ENCODE measurements at places on chromosomes 1 and 21.

DNA sequence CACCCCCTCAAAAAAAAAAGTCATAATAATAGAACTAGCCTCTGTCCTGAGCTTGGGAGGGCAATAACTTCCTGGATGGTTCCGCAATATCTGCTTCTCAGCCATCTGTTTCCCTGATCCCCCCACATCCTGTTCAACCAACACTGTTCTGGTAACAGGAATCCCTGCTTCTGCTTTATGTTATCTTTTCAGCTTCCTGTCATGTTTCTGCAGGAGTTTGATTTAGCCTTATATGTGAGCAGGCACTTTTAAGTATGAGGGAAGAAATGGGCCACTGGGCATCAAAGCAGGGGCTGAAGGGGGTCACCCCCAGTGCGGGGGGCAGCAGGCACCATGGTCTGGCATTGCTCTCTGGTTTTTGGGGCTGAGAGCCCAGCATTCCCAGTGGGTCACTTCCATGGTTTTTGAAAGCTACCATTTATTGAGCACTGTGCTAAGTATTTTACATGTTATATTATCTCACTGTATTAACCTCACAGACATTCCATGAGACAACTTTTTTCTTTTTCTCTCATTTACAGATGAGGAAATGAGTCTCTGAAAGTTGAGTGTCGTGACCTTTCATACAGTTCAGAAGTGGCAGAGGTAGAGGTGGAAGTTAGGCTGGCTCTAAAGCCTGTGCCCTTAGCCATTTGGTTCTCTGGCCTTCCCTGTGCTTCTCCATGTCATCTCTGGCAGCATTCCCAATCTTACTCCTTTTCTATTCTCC is 61.9 kb downstream of the DNTTIP2 start:
- DNase-seq: no peak

DNA sequence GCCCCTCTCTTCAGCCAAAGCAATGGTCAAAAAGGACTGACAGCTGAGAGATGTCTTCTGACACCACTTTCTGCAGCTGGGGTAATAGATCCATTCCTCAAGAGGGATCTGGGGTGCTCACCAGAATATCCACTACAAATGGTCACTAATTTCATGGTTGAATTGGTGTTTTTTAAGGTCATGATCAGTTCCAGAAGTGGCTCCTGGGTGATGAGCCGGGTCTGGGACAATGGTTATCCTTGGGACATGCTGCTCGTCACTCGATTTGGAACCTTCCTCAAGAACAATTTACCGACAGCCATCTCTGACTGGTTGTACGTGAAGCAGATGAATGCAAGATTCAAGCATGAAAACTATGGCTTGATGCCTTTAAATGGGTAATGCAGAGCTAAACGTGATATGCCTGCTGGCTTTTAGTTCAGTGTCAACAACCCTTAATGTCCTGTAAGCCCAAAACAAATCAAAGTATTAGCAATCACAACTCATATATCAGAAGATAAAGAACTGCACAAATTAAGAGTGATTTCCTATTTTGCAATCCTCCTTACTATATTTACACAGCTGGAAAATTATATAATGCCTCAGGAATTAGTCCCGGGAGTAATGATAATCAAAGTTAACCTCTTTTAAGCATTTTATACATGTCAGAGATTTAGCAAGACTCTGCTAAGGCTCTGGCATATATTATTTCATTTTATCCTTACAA is 20.1 kb downstream of the FMO3 start:
- no peak for DNase-seq

DNA sequence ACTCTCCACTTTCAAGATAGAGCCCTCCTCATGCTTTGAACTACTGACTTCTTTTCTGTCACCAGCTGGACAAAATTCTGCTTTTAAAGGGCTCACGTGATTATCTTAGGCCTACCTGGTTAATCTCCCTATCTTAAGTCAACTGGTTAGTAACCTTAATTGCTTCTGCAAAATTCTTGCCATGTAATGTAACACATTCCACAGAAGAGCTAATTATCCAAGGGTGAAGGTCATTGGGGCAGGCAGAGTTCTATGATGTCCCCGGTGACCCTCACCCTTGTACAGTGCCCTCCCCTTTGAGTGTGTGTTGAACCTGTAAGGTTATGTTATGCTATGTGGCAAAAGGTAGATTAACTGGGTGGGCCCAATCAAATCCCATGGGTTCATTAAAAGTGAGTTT is 25.2 kb upstream of the FOXE3 start:
- no peak for DNase-seq

DNA sequence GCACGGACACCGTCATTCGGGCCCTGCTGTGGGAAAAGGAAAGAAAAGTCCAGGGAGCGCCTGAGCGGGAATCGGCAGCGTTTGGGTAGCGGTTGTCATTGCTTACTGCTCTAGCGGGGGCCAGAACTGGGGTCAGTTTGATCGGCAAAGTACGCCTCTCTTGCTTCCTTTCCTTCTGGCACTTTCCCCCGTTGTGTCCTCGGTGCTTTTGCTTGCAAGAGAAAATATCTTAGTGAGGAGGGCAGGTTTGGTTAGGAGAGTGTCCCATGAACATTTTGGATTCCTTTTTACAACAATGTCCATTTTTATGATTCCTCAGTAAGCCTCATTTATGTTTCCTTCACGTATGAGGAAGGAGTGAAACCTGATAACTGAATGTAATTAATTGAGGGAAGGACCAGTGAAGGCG is 670 bp downstream of the ST3GAL3 start:
- DNase-seq: no peak

GRCh38 chr1:207033302-207033701 is 746 bp upstream of the C1orf116 start:
- no peak for DNase-seq

DNA sequence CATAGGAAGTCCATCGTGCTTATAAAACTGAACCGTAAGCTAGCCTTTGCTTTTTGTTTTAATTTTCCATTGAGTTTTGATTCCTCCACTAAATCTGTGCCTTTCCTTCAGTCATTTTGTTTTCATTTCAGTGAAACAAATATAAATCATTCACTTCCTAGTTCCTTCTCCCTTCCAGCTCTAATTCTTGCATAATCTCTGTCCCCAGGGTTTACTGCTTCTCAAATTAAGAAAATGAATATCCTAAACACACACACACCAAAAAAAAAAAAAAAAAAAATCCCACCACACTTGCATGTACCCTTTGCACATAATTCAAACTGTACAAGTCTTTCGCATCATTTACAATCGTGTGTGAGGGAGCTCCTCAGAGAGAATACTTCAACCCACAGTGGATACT is 6.8 kb downstream of the KCNH1 start:
- DNase-seq: no peak

GRCh38 chr1:25140073-25140797 is 92.1 kb downstream of the SYF2 start:
- peak; percentile 62 for DNase-seq

DNA sequence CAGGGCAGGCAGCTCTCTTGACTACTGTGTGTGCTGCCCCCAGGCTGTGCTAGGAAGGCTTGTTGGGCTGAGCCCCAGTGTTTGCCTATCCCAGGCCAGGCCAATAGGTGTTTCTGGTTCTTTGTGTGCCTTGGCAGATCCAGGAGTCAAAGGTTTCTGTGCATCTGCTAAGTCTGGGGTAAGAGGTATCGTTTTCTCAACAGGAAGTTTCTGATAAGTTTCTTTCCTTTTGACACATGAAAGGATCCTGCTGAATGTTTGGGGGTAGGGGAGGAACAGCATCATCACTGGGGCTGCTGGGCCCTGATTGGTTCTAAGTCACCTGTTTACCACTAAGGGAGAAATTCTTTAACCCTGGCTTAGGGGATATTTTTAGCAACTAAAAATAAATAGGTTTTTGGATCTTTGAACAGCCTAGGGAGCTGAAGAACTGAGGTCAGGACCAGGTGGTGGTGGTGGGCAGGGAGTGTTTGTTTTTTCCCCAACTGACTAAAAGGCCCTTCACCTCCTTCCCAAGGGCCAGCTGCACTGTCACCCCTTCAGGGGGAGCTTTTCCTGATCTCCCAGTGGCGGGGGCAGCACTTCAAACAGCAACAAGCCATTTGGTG is 85.1 kb downstream of the KCNN3 start:
- no peak for DNase-seq

- DNase-seq: no peak
These were observed 25.2 kb upstream of the TAL1 start for GRCh38 chr1:47257224-47257623.

DNA sequence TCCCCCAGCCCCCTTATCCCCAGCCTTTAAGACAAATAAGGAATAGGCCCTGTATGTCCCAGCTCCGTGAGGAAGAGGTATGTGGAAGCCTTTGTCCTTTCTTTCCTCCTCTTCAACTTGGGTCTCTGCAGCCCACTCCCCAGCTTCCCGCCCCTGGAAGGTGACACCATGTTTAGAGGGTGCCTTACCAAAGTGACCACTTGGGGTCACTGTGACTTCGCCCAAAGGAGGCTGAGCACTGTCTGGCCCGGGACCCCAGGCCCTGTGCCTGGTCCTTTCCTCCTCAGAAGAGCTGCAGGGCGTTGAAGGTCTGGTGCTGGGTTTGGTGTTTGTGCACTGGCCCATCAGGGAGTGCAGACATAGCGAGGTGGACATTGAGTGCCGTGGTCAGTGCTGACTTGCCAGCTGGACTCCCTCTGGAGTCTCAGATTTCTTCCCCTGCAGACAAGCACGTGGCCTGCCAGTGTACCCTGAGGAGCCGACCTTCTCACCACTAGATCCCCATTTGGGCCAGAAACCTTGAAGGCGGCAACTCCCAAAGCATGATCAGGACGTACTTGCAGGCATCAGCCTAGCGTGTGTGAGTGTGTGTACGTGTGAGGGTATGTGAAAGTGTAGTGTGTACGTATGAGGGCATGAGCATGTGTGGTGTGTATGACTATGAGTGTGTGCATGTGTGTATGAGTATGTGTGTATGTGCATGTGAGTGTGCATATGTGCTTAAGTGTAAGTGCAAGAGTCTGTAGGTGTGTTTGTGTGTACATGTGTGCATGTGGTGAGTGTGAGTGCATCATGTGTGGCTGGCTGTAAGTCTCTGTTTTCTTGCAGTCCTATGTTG is 181.4 kb upstream of the KIAA0040 start:
- DNase-seq: no peak

DNA sequence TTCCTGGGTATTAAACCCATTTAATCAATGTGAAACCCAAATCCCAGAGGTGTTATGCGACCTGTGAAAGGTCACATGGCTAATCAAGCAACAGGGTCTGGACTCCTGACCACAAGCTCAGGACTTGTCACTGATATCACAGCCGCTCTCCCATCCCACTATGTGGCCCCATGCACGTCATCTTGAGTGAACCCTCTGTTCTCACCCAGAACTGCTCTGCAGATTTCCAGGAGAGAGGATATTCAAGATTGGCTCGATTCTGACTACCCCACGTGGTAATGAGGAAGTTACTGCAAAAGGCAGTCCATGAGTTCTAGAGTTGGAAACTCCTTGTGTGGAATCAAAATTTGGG is 173.5 kb upstream of the ETV3 start:
- DNase-seq: no peak

GRCh38 chr21:35614396-35614921 is 445.9 kb downstream of the SETD4 start:
- no peak for DNase-seq

DNA sequence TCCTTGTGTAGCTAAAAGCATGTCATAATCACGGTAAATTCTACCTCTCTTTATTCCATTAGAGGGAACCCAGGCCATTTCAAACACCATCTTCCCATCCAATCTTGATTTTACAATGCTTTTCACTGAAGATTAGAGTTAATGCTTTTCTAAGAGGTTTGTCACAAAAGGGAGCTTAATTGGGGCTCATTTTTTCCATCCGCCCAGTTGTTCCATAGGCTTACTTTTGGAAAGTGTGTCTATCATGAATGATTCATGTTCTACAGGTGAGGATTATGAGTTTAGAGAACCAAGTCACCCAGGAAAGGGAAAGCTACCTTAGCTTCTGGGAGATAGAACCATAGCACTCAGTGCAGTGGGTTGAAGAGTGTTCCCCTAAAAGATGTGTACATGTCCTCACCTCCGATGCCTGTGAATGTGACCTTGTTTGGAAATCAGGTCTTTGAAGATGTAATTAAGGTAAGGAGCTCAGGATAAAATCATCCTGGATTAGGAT is 286.9 kb upstream of the RUNX1 start:
- no peak for DNase-seq

GRCh38 chr1:113388017-113388620 is 2.2 kb upstream of the MAGI3 start:
- DNase-seq: no peak

GRCh38 chr1:13587256-13588030 is 3.8 kb downstream of the PDPN start:
- no peak for DNase-seq

DNA sequence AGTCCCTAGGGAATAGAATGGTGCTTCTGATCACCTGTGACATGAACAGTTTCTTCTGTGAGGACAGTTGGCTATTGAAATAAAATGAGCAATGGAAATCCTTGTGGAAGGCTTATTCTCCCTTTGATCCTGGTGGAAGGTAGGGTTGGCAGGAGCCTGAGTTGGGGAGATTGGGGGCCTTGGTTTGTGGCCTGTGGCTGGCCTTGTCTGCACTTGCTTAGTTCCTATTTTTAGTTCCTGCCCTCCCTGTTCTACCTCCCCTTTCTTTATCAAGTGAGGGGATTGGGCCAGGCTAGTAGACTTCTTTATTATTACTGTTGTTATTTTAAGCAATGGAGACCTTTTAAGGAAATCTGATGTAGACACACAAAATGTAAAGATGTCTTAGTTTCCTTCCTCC is 8.2 kb downstream of the DMRTB1 start:
- DNase-seq: no peak

GRCh38 chr1:228794173-228794572 is 58.9 kb downstream of the RHOU start:
- no peak for DNase-seq

DNA sequence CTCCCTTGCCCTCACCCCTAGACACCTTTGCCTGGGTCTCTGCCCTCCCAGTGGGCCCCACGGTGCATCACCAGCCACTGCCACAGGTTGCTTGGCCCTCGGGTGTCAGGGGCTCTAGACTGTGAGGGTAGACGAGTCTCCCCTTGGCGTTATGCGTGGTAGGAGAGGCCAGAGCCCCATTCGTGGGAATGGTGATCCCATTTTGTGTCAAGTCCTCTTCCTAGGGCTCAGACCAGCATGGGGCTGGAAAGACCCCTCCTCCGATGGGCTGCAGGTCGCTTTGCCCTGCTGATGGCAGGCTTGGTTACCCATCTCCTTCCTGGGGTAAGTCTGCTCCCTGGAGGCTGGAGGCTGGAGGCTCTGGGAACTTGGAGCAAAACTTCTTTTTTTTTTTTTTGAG is 42.4 kb downstream of the SLC30A1 start:
- DNase-seq: no peak

DNA sequence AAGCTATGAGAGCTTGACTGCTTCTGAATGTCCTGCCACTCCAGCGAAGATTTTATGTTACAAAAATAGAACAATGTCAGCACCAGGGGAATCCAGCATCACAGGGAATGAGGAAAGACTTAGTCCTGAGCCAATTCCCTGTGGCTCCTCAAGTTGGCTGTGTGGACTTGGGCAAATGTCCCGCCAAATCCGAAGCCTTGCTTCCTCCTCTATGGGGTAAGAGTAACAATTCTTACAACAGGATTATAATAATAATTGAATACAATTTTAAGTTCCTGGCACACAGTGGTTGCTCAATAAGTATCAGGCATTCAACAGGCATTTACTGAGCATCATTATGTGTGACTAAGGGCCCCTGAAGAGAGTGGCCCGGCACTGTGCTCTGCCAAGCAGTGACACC is 44.4 kb downstream of the STPG1 start:
- no peak for DNase-seq

Data from stimulated activated naive B cell treated with anti-CD40 and anti-IgM and Interleukin-4, amounts not matched to agents 10 μg/mL and 1 μg/mL and 100 μg/mL, for 72 hours (primary cell).